HFF-Myc (cell line): ENCODE measurements at places on chromosomes 6 and 20.

- DNase-seq: no peak
These were observed 23.5 kb downstream of the METTL24 start for GRCh38 chr6:110334423-110335180.

- DNase-seq: no peak
These were observed 117.2 kb upstream of the ESR1 start for GRCh38 chr6:151690303-151690702.

GRCh38 chr20:60310560-60311349 lies 352.5 kb downstream of the CDH26 start:
- no peak for DNase-seq

- DNase-seq: no peak
These were observed 189.6 kb downstream of the ADAT2 start for GRCh38 chr6:143260857-143261256.

DNA sequence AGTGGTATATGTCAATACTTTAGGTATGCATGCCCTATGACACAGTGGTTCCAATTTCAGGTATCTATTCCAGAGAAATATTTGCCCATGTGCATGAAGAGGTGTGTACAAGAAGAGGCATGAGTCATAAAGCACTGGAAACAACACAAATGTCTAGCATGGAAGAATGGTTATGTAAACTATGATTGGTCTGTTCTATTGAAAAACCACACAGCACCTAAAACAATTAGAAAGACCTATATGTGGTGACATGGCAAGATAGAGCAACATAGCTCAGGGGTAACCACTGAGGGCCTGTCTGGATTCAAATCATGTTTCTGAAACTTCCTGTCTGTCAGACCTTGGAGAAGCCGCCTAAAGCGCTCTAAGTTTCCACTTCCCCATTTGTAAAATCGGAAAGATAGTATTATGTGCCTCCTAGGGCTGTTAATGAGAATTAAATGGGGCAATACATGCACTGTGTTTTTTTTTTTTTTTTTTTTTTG lies 76.0 kb upstream of the SHLD1 start:
- DNase-seq: no peak

DNA sequence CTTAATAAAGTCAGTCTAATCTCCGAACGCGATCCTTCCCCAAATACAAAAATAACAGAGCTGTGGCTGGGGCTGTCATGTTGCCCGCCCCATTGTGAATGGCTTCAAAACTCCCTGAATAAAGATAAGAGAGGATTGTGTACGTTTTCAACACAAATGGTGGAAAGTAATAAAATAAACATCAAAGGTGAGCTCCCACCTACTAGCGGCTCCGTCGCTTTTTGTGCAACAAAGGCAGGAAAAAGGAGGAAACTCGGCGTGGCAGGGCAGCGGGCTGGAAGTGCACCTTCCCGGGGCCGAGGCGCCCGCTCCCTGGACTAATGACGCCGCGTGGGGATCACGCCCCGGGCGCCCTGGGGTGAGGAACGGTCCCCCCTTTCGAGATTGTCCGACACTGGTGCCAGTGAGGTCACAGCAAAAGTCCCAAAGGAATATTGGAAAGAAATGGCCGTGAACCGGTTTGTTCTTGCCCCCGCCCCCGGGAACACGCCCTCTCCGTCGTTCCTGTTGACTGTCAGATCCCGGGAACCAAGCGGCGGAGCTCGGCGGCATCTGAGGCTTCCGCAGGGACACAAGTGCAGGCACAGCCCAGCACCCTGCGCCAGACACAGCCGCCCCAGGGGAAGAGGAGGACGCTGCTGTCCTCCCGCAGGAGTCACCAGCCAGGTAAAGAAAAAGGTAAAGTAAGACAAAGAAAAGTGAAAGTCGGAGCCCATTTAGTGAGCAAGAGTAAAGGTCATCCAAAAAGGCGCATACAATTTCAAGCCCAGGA lies 1.1 kb upstream of the FOXQ1 start:
- no peak for DNase-seq

GRCh38 chr6:163984124-163984936 lies 569.8 kb downstream of the QKI start:
- DNase-seq: no peak

DNA sequence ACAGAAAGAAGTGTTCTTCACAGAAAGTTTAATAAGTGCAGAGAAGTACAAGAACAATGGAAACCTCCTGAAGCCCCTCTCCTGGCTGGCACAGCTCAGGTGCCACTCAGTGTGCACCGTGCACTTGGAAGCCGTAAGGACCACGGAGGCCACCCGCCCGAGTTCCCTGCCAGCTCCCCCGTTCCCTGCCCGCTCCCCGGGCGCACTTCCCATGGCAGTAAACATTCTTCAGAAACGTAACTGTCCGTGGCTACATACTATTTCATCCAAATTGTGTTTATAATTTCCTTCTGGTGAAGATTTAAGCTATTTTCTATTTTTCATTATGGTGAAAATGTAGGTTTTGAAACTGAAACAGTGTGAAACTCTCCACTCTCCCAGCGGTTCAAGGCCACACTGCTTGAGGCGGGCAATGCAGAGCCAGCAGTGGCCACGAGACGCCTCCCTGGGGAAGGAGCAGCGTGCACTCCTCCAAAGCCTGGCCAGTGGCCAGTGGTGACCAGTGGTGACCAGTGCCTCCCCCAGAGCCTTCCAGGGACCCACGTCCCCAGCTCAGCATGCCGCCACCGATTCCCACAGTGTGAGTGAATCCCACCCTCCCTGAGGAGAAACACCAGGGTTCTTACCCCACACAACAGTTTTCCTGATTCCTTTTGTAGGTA lies 46.4 kb downstream of the TAF4 start:
- DNase-seq: no peak

DNA sequence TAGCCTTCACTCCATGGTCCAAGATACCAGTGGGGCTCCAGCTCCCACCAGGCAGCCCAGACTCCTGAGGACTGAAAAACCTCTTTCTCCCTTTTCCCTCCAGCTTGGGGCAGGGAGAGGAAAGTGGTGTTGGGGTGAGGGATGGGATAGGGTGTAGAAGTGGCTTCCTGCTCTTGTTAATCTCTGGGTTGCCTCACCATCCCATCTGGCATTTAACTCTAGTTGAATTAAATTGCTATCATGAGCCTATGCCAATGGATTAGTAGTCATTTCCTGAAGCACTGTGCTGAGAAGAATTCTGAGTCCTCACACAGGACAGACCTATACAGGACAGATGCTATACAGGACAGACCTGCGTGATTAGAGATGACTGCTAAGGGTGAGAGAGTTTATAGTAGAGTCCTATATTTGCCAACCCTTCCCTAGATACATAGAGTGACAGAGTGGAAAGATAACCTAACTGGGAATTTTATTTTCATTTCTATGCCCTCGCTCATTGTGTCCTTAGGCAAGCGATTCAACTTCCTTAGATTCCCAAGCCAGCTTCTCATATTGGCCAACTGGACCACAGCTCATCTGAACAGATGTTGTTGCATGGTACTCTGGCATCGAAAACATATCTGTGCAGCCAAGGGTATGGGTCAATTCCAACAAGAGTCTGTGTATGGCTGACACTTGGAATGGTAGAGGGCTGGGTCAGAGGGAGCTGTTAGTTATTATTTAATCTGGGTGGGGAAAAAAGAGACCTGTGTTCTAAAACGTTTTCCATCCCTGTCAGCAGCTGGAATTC lies 42.8 kb downstream of the MCHR2 start:
- DNase-seq: no peak

GRCh38 chr6:138307352-138307751 lies 70.4 kb upstream of the SMIM28 start:
- DNase-seq: no peak

GRCh38 chr20:56443654-56444540 lies 24.5 kb upstream of the RTF2 start:
- DNase-seq: no peak

DNA sequence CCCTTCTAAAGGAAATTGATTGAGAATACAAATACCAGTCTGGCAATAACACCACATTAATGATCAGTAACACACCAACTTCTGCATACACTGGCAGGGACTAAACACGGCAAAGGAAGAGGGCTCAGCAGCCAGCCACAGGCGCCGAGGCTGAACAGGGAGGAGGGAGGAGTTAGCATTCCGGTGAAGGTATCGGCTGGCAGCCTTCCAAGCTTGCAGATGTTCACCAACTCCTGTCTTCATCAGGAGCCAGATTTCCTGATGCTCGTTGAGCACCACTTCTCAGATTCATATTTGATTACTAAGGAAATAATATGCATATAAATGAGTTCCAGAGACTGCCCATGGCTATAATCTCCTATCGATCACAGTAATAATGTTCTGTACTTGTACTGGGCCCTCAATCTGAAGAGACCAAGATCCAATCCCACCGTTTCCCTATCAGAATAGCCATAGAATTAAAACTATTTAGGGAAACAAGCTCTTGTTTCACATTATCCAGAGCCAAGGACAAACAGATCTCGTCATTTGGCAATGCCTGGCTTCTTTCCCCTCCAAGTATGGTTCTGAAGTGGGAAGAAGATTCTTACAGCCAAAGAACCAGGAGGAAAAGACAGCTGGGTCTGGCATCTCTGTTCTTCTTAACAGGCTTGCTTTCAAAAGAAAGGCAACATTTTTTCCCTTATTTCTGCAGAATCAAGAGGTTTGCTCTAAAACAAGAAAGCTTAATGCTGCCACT lies 42.2 kb downstream of the GFOD1 start:
- DNase-seq: no peak

- DNase-seq: no peak
These were observed 5.4 kb downstream of the GLP1R start for GRCh38 chr6:39053854-39054576.
